ENCODE measurements at places on chromosomes 12 and 14.

- DNase-seq, result no peak
Measured at GRCh38 chr14:95039993-95040348, 117.4 kb downstream of the DICER1 start.

DNA sequence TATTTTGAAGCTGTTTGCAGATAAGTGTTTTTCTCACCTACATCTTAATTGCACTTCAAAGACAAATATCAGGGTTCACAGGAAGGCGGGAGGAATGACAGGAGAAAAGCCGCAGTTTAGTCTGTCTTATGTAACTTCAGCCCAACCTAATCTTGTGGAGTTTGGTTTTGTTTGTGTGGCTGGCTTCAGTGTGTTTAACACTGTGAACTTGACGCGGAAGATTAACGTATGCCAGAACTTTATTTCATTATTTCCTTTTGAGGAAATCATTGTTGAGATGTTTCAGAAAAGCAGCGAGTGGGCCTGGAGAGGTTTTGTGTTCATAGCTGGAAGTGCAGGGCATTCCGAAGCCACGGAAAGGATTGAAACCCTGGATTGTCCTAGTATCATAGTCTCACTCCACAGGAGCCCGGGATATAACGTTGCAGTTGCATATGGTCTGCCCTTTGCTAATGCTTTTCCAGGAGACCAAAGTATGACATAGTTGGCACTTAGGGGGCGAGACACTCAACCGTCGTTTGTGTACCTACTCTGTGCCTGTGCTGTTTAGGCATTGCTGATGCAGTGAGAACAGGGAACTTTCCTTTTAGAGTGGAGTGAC, 2.0 kb downstream of the PELI2 start:
- DNase-seq, result no peak

GRCh38 chr14:77212943-77213678, 31.5 kb downstream of the TMEM63C start:
- DNase-seq, result no peak

DNA sequence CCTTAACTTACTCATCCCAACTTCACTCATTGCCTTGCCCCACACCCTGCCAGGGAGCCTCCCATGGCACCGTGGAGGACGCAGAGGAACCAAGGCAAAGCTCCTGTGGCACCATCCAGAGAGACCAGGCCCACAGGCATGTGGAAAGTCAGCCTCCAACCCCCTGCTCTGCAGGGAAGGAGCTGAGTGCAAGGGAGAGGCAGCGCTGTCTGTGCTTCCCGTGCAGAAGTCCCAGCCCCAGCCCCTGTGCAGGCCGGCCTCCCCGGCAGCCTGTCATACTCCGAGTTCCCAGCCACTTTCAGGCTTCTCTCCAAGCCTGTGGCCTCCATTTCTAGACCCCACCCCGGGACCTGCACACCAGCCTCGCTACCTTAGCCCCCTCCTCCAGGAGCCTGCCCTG, 106.4 kb downstream of the SINHCAF start:
- DNase-seq, result no peak

DNA sequence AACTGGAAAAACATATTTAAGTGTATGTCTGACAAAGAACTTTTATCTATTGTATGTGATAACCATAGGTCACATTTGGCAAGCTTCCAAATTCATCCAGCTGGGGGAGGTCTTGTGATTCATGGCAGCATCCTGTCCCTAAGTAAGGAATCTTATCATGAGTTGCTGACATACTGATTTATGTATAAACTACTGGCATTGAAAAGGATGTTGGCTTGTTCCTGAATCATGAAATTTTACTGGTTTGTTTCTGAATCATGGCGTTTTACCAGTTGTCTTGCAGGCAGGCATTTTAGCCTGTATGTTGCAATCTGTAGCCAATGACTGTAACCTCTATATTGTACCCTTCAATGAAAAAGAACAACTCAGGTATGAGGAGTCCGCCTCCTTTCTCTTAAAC, 244.8 kb downstream of the IPO8 start:
- DNase-seq, result no peak

- no peak for DNase-seq
Measured at GRCh38 chr12:109098651-109099050, 1.3 kb downstream of the UNG start.
